ENCODE measurements at places on chromosomes 2 and 18.

DNA sequence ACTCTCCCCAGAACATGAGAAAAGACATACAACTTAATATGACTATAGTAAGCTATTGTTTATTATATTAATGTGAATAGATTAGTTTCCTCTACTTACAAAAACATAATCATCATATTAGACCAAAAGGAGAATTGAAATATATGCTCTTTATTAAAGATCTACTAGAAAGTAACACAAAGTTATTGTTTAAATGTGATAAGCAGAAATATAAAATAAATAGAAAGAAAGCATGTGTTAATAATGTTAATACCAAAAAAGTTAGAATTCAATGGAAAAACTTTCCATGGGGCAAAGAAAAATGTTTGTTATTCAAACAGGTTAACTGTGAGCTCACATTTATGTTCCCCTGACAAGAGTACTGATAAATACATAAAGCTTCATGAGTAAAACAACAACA lies 421.4 kb upstream of the UBE2E3 start:
- no peak for DNase-seq

DNA sequence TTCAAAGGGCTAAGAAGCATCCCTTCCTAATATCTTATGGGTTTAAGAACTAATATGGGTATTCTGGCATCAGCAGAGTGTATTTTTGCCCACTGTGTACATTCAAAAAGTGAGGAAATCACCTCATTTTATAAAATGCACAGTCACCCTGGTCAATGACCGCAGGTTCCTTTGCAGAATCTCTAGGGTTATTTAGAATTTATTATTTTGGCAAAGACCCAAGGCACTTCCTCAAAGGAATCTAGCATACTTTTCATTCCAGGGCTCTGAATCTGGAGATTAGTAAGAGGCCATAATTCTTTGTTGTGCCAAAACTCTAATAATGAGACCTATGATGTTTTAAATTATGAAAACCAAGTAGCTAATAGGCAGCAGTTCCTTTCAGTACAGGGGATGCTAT lies 27.2 kb upstream of the CDH2 start:
- no peak for DNase-seq

DNA sequence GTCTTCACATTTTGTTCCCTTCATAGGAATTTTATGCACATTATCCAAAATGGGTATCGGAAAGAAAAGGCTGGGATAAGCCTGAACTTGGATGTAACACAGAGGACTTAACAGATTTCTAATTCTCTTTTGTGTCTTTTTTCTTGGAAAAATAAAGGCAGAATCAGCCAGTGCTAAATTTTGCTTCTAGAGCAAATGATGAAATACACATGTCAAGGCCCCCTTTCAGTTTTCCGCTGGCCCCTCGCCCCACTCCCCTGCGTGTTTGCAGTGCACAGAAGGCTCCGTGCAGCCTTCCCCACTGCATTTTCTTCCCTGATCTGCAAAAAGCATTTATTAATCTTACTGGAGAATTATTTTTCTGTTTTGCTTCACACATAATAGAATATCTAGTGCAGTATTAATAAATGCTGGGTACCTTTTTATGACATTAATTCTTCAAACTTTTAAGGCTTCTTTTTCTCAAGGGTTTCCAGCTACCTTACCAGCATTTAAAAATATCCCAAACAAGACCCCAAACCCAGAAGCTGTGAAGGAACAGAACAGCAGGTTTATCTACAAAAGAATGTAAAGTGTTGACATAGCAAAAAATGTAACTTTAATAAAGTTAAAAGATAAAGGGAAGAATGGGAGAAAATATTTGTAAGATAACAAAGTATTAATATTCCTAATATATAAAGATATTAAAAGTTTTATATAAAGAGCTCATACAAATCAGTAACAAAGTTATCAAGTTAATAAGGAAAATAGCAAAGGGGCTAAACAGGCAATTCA lies 81.3 kb upstream of the SPTBN1 start:
- no peak for DNase-seq

- DNase-seq: no peak
These were observed 4.2 kb upstream of the MARS2 start for GRCh38 chr2:197700960-197701359.

DNA sequence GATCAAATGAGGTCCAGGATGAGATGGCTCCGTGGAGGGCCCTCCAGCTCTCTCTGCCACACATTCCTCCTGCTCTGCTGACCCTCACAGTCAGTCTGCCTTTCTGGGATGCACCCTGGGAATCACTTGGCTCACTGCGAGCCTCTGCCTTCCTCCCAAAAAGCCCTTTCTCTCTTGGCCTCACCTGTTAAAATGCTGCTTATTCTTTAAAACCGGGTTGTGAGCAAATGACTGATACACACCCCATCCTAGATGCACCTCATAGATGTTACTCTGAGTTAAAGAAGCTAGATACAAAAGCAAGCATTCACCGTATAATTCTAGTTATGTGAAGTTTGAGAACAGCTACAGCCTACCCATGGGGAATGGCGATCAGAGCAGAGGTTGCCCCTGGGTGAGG lies 167.7 kb upstream of the MYCN start:
- no peak for DNase-seq

DNA sequence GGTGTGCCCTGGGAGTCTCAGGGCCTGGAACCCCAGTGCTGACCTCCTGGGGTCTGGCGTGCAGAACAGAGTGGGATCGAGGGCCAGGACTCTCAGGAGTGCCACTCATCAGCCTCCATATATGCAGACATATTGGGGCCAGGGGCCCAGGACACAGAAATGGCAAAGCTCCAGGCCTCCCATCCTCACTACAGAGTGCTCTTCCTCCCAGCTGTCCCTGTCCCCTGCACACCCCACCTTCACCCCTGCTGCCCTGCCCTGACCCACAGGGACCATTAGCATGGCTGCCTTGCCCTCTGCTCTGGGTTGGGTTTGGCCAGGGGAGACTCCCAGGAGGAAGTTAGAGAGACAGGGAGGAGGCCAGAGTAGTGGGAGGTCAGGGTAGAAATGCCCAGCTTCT lies 2.8 kb downstream of the TEX51 start:
- no peak for DNase-seq

- no peak for DNase-seq
These were observed 102.9 kb downstream of the BABAM2 start for GRCh38 chr2:27993402-27993787.

GRCh38 chr2:174580951-174581350 lies 16.7 kb downstream of the WIPF1 start:
- DNase-seq: no peak

DNA sequence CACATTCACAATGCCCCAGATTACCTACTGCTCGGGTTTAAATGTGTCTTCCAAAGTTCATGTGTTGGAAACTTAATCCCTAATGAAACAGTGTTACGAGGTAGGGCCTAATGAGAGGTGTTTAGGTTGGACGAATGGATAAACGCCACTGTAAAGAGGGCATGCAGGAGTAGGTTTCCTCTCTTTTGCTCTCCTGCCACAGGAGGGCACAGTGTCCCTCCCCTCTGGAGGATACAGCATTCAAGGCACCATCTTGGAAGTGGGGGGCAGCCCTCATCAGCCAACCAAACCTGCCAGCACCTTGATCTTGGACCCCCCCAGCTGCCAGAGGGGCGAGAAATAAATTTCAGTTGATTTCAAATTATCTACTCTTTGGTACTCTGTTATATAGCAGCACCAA lies 103.5 kb downstream of the TSHZ1 start:
- no peak for DNase-seq

- DNase-seq: no peak
These were observed 174.4 kb downstream of the NCKAP5 start for GRCh38 chr2:133393895-133394294.

DNA sequence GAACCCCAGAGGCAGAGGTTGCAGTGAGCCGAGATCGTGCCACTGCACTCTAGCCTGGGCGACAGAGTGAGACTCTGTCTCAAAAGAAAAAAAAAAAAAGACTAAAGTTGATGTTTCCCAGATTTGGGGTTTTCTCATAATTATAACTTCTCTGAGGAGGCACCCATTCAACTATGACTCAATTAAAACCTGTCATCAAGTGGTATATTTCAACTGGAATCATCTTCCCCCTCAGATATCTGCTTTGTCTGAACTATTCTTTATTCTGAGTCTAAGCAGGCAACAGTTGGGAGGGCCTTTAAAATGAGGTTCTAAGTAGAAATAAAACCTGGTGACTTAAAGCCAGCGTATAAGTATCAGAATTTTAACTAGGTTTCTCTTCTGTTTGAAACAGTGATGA lies 88.5 kb downstream of the PTRHD1 start:
- DNase-seq: no peak

GRCh38 chr2:35080231-35080910 lies 1275.2 kb upstream of the CRIM1 start:
- DNase-seq: no peak

DNA sequence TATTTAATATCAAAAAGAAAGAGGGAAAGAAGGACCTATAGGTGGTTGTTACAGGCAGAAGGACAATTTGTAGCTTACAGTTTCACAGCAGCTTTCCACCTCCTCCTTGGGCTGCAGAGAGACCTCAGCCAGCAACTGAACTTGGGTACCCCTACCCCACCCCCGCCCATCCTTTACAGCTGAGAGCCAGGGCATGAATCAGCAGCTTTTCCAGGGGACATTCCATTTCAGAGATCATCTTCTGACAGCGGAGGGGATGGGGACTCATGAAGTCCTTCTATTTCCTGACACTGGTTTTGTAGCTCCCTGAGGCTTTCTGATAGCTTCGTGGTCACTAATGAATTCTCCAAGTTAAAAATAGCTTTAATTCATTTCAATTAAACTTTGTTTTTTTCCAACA lies 96.4 kb downstream of the ITGB1BP1 start:
- DNase-seq: no peak

DNA sequence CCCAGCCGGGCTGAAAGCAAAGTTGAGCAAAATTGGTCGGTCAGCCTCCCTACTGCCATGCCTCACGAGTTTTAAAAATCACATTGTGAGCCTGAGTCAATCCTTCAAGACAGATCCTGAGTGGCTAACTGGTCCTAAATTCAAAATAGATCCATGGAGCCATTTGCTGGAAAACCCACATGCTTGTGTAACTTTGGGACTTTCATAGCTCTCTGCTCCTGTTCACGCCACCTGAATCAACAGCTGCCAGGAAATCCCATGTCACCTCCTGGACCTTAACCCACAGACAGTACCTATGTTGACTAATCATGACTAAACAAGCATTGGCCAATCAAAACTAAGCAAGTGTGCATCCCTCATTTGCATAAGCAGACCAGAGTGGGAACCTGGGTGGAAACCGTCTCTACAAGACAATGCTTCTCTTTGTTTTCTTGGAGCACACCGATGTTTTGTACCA lies 42.8 kb upstream of the LDLRAD4 start:
- no peak for DNase-seq

- no peak for DNase-seq
These were observed 37.2 kb downstream of the PRKCE start for GRCh38 chr2:45688479-45689298.

- DNase-seq: peak; percentile 73
These were observed 48.0 kb upstream of the TGIF1 start for GRCh38 chr18:3401669-3402620.

DNA sequence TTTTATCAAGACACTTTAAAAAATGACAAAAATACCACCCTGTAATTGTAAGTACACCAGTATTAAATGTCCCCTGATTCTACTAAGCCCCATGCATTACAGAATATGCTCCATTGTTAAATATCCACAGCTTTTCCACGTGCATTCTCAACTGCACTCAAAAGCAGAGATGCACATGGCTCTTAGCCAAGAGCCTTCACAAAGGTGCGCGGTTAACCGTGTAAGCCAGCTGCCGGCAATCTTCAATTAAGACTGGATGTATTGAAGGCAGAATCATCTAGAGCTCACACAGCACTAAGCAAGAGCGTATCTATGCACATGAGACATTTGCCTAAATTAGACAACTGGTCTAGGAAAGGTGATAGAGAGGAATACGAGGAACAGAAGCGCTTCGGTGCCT lies 278.3 kb downstream of the NAPG start:
- no peak for DNase-seq

DNA sequence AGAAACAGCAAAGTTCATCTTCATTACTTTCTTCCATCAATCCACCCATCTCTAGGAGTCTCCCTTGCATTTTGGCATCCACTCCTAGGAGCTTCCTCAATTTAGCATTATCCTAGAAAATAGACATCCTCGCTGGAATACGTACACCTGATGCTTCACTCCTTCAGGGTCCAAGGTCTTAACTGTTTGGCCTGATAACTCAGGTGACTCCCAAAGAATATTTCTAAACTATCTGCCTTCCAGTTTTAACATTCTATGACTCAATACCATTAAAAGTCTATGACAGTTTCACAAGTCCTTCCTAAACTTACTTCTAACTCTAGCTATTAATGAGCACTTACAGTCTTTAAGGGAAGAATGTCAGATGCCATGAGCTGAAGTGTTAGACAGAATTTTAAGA lies 26.5 kb upstream of the TLK1 start:
- DNase-seq: no peak

- DNase-seq: no peak
These were observed 59.8 kb downstream of the NDUFA10 start for GRCh38 chr2:239965318-239965717.

GRCh38 chr18:29644276-29644675 lies 1398.3 kb downstream of the DSC3 start:
- no peak for DNase-seq

- no peak for DNase-seq
These were observed 517.0 kb downstream of the PTPRM start for GRCh38 chr18:8084160-8084559.

DNA sequence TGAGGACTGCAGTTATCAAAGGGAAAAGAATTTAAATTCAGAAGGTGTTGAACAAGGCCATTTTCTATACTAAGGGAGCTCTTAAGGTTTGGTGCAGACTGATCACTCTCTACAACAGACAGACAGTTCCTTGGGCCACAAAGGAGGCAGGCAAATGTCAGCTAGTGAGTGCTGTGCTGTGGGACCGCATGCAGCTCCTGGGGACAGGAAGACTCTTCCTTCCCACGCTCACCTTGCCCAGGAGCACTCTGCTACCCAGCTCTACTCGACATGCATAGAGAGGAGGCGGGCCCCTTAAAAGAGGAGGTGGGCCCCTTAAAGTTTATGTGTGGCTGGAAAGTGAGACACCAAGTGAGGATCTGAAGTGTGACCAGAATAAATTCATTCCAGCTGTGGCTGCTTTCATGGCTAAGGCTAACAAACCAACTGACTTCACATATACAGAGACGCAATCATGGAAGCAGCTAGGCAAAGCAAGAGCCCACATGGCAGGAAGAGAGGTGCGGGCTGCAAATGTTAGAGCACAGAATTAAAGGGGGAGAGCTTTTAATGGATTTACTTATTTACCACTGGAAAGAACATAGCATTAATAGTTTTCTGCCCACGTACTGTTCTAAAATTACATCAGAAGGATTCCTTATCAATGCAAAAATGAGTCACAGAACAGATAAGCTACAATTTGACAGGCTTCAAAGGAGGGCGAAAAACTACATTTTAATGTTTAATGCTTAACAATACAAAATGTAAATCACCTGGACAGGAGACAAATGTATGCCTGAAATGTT lies 101.4 kb upstream of the RNU4ATAC start:
- no peak for DNase-seq

Data from GM13977 (cell line).